ENCODE measurements at places on chromosomes 16 and 17.

- DNase-seq: no peak
These were observed 340.1 kb downstream of the ABCC12 start for GRCh38 chr16:47815655-47816054.

GRCh38 chr17:70447588-70447987 is 278.3 kb downstream of the KCNJ2 start:
- DNase-seq: no peak

DNA sequence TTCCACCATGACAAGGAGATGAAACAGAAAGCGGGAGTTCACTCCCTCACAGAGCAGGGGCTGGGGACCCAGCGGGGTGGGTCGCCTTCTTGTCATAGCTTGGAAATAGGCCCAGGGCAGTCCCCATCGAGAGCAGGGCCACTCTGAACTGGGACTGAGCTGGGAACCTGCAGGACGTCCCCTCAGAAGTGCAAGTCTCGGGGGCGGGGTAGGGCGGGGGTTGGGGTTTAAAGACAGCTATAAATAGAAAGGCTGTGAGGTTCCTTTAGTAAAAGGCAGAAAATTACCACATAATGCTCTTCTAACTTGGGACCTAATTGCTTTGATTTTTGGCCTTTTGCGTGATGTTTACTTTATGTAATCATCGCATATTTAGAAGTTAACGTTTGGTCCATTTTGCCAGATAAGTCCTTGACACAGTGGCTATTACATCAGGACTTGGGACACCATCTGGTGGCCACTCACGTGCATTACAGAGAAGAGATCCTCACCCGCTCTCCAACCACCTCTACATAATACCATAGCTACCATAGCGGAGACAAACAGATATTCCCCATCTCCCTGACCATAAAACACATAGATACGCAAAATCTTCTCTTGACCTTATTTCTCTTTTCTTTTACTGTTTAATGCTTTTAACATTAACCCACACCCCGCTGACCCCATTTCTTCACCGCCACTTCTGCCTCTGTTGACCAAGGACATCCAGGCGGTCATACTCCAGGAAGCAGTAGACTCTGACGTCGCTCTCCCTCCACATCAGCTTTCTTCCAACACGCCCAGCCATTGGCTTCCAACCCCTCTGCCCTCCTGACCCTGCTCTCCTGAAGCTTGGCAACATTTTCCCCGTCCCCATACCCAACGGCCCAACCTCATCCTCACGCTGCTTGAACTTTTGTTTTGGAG is 27.5 kb upstream of the PIK3R6 start:
- DNase-seq: peak; percentile 55

- DNase-seq: no peak
These were observed 321.4 kb downstream of the FOXL1 start for GRCh38 chr16:86899757-86900156.

GRCh38 chr16:57884655-57885133 is 82.4 kb upstream of the KIFC3 start:
- DNase-seq: no peak

- peak; percentile 79 for DNase-seq
These were observed 4.6 kb downstream of the TEN1 start for GRCh38 chr17:75983501-75984181.

- DNase-seq: no peak
These were observed 224.9 kb downstream of the SEC14L1 start for GRCh38 chr17:77365584-77366186.

GRCh38 chr17:10144982-10145381 is 53.4 kb downstream of the GAS7 start:
- DNase-seq: no peak

DNA sequence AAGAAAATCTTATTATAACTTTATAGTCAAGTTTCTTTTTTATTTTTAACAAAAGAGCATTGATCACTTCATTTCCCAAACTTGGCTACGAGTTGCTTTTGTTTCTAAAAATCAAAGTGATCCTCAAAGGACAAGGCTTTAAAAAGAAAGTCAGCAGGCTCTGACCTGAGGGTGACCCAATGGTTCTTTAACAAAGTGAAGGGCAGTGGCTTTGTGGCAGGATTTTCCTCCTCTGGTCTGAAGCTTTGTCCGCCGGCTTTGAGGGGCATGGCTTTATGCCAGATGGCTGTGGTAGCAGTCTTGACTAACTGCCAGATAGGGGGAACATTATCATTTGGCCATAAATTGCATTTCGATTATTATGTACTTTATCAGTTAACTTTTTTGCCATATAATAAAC is 28.5 kb downstream of the IQCK start:
- no peak for DNase-seq

GRCh38 chr17:28394337-28395116 is 11.5 kb downstream of the SLC46A1 start:
- DNase-seq: no peak

DNA sequence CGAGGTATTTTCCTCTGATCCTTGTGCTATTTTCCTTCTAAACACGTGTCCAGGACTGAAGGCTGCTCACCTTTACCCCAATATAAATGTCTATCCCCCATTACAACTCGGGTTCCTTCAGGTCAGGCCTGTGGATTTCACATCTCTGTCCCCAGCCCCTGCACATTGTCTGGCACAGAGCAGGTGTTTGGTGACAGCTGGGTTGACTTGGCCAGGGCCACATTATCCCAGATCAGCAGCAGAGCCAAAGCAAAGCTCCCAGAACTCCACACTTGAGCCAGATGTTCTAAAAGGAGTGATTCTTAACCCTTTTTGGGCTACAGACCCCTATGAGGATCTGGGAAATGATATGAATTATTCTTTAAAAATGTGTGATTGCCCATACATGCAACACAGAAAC is 18.0 kb upstream of the SPATA32 start:
- no peak for DNase-seq

Data from erythroblast (primary cell).